ENCODE measurements at places on chromosomes 3 and 15. TPM values are rescaled to one million over a fixed set of nuclear protein-coding genes. Genes with fewer than 3 reads are reported as not detected.

GRCh38 chr3:20537234-20537633, 351.2 kb upstream of the SGO1 start:
- H3K4me3 ChIP-seq, result no peak overlapping the region
- DNase-seq, result no peak
- H3K27me3 ChIP-seq, result no peaks in the 10 kb centered on the region
- no peaks in the 10 kb centered on the region for H3K36me3 ChIP-seq
- H3K27ac ChIP-seq, result no peak overlapping the region
- no peaks in the 10 kb centered on the region for H3K4me1 ChIP-seq

Gene NUTM1
- not detected for total RNA-seq

Gene ADAMTSL3
- total RNA-seq, result 1.3 TPM

DNA sequence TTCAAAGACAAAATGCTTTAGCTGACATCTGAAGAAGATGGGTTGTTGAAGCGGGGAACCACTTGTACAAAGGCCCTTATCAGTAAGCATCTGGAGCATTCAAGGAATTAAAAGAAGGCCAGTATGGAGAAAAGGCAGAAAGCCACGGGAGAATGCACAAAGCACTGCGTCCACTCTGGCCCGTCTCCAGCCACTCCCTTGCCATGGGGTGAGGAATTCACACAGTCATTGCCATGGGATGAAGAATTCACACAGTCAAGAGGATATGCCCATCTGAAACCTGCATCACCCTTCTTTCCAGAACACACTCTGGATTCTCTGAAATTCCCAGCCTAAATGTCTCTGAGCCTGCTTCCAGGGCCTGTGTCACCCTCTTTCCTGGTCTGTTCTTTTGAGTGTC, 26.7 kb upstream of the STAG1 start:
- peaks cover 3% of the 10 kb centered on the region for H3K4me1 ChIP-seq
- no peaks in the 10 kb centered on the region for H3K27me3 ChIP-seq
- H3K36me3 ChIP-seq, result no peaks in the 10 kb centered on the region
- DNase-seq, result no peak
- H3K4me3 ChIP-seq, result no peak overlapping the region

DNA sequence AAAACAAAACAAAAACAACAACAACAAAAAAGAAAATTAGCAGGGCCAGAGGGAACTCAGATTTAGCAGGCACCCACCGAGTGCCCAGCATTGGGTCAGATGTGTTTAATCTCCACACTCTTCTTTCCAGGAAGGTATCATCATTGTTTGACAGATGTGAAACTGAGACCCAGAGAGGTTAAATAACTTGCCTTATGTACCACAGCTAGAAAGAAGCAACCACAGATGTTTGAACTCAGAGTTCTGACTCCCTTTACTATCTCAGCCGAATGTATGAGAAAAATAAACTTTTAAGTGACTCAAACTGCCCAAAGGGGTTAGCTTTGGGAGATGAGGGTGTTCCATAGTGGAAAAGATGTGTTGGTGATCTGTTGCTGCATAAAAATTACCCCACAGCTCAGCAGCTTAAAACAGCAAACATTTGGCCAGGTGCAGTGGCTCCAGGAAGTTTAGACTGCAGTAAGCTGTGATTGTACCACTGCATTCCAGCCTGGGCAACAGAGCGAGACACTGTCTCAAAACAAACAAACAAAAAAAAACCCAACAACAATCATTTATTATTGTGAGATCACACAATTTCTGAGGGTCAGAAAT, 4.5 kb upstream of the RPP25 start:
- no peak for DNase-seq
- no peaks in the 10 kb centered on the region for H3K36me3 ChIP-seq
- no peak overlapping the region for H3K4me3 ChIP-seq
- peaks cover 11% of the 10 kb centered on the region for H3K4me1 ChIP-seq
- H3K27ac ChIP-seq, result no peak overlapping the region

GRCh38 chr15:37550360-37551024, 383.9 kb upstream of the TMCO5A start:
- DNase-seq, result no peak
- H3K4me1 ChIP-seq, result no peaks in the 10 kb centered on the region
- no peaks in the 10 kb centered on the region for H3K27me3 ChIP-seq
- H3K4me3 ChIP-seq, result no peak overlapping the region
- no peaks in the 10 kb centered on the region for H3K36me3 ChIP-seq

DNA sequence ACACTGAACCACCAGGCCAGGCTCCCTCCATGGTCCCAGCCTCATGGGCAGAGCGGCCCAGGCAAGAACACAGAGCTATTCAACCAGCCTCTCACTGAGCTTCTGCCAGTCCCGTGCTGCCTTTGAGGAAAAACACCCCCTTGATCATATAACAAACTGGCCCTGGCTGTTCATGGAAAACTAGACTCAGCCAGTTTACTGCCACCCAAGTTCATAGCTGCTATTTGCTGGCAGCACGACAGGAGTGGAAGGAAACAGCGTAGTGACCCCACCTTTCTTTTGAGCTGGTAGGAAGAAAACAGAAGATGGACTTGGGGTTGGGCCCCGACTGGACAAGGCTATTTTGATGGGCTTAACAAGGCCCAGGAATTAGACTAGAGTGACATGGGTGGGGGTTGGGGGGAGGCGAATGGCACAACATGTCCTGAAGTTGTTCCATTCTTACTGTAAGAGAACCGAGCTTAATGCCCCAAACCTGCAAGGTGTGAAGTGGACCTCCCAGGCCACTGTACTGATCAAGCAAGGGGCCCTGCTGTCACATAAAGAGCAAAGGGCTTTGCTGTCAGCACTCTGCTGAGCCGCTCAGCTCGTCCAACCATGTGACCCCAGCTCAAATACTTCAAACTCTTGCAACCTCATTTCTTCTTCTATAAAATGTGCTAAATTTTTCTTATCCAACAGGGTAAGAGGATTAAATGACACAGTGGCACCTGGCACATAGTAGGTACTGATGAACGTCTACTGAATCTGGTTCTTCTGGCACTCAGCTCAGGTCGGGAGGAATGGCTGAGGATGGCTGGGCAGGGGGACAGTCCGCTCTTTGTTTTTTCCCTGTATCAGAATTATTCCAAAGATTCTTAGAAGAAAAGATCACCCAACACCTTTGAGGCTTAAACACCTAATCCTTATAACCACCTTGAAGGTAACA, 1.6 kb downstream of the FBXL22 start:
- H3K4me1 ChIP-seq, result peaks cover 9% of the 10 kb centered on the region
- H3K4me3 ChIP-seq, result no peak overlapping the region
- peaks cover 8% of the 10 kb centered on the region for H3K27me3 ChIP-seq
- peaks cover 6% of the 10 kb centered on the region for H3K36me3 ChIP-seq
- DNase-seq, result no peak

DNA sequence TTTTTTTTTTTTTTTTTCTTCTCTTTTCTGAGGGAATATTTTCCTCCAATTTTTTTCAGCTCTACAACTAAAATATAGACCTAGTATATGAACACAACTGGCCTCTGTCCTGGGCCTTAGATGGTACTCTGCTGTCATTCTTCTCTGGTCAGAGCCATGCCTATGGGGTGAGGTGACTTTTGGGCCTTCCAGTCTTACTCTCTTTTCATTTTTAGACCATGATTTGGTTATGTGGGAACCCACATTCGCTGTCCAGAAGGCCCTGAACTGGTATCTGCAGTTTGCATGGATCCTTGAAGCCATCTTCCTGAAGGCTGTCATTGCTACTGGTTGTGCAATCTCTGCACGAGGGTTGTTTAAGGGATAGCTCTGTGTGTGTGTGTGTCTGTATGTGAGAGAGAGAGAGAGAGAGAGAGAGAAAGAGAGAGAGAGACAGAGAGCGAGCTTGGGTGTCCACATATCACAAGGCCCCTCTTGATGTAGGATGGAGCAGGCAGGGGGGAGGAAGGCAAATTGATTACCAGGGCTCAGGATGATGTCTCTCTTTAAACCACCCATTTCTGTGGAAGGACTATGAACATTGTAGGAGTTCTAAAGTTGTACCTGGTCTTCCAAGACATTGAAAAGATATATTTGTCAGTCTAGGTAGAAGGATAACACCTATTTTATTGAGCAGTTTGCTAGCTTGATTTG, 6.9 kb downstream of the TGFBR2 start:
- DNase-seq, result no peak
- H3K27me3 ChIP-seq, result no peaks in the 10 kb centered on the region
- H3K4me1 ChIP-seq, result peaks cover 23% of the 10 kb centered on the region
- no peaks in the 10 kb centered on the region for H3K36me3 ChIP-seq

Gene PSTPIP1
- total RNA-seq, result 16.0 TPM

Gene PRR23E
- total RNA-seq, result not detected

- DNase-seq, result no peak
- H3K4me1 ChIP-seq, result no peaks in the 10 kb centered on the region
- no peak overlapping the region for H3K27ac ChIP-seq
- no peaks in the 10 kb centered on the region for H3K36me3 ChIP-seq
- H3K4me3 ChIP-seq, result no peak overlapping the region
- H3K27me3 ChIP-seq, result no peaks in the 10 kb centered on the region
Observed at GRCh38 chr3:172700256-172700655, 10.6 kb downstream of the NCEH1 start.

Gene TNFSF10
- total RNA-seq, result 36.9 TPM

GRCh38 chr3:132963786-132964185, 74.4 kb upstream of the TMEM108 start:
- H3K4me1 ChIP-seq, result no peaks in the 10 kb centered on the region
- no peaks in the 10 kb centered on the region for H3K27me3 ChIP-seq
- H3K36me3 ChIP-seq, result no peaks in the 10 kb centered on the region
- no peak overlapping the region for H3K4me3 ChIP-seq
- DNase-seq, result no peak

Gene TRIM42
- not detected for total RNA-seq

DNA sequence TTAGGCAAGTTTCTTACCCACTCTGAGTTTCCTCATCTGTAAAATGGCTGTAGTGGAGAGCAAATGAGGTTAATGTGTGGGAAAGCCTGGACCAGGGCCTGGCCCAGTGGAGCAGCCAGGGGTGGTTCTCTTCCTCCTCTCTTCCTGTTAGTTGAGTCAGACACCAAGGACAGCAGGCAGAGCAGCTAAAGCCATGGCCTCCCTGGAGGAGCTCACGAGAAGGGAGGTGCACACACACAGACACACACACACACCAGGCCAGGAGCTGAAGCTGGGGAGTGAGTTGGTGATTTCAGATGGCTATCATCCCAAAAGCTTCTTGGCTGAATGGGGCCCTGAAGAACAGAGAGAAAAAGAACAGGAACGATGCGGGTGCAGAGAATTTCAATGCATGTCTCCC, 33.2 kb upstream of the TSPAN3 start:
- DNase-seq, result no peak
- no peaks in the 10 kb centered on the region for H3K4me1 ChIP-seq
- H3K27me3 ChIP-seq, result no peaks in the 10 kb centered on the region
- no peaks in the 10 kb centered on the region for H3K36me3 ChIP-seq
- H3K27ac ChIP-seq, result no peak overlapping the region
- H3K4me3 ChIP-seq, result no peak overlapping the region

DNA sequence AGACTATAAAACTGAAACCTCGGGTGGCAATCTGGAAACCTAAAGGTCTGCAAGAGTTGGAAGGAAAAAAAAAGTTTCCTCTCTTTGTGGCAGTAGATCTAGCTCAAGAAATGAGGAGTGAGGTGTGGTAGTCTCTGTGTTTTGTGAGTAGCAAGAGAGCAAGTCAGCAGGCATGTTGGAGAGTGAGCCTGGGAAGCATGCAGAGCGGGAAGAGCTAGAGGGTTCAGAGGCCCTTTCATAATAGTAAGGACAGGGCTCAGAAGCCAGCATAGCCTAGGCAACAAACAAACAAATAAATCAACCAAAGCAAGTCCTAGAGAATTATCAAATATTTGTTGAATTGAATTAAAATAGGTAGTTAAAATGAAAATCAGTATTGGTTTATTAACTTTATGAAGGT, 189.7 kb upstream of the CBLB start:
- no peaks in the 10 kb centered on the region for H3K36me3 ChIP-seq
- no peaks in the 10 kb centered on the region for H3K4me1 ChIP-seq
- H3K4me3 ChIP-seq, result no peak overlapping the region
- no peak for DNase-seq
- H3K27ac ChIP-seq, result no peak overlapping the region
- H3K27me3 ChIP-seq, result no peaks in the 10 kb centered on the region

GRCh38 chr15:57333487-57333886, 42.8 kb upstream of the CGNL1 start:
- no peaks in the 10 kb centered on the region for H3K4me1 ChIP-seq
- DNase-seq, result no peak
- no peak overlapping the region for H3K27ac ChIP-seq
- no peaks in the 10 kb centered on the region for H3K36me3 ChIP-seq
- H3K27me3 ChIP-seq, result no peaks in the 10 kb centered on the region

Gene CACNA1D
- 0.66 TPM for total RNA-seq

Gene ARGFX
- total RNA-seq, result not detected

DNA sequence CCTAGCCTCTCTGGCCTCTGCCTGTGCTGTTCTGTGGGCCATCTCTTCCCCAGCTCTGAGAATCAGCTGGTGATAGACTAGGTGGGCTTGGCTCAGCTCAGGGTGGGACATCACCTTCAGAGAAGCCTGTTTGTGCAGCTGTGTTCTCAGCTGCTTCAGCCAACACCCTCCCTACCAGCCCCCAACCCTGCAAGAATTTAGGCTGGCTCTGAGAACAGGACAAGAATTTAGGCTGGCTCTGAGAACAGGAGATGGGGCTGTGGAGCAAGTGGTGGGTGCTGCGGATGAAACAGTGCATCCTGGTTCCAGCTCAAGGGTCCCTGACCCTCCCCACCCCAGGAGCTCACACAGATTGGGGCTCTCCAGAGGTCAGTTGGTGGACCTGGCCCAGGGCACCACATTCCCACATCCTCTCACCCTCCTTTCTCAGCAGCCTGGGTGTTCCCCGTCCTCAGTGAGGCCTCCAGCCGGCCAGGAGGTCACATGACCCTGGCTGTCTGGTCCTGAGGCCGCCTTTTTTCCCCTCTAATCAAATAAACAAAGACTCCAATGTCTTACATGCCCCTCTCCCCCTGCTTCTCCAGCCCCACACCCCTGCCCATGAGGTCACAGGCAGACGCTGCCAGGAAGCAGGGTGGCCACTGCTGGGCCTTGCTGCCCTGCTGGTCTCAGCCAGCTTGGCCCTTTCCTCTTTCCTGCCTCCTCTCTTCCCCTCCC, 14.9 kb downstream of the PLEKHO2 start:
- no peak overlapping the region for H3K4me3 ChIP-seq
- no peak for DNase-seq
- H3K27me3 ChIP-seq, result no peaks in the 10 kb centered on the region
- peak overlapping the region; percentile 36 for H3K27ac ChIP-seq
- H3K36me3 ChIP-seq, result peaks cover 63% of the 10 kb centered on the region
